ENCODE measurements at places on chromosomes 16 and 17. TPM values are rescaled to one million over a fixed set of nuclear protein-coding genes. Genes with fewer than 3 reads are reported as not detected.

Gene CCL8
- total RNA-seq: not detected

Gene C1QTNF8
- not detected for total RNA-seq

Gene NACA2
- total RNA-seq: not detected

Gene CPHXL2
- total RNA-seq: not detected

Gene NPW
- total RNA-seq: 0.13 TPM

Gene PGP
- total RNA-seq: 16.7 TPM

Gene SEPTIN1
- total RNA-seq: 0.50 TPM

Gene CLEC10A
- not detected for total RNA-seq

Gene PPP1R1B
- not detected for total RNA-seq

Gene TSPOAP1
- not detected for total RNA-seq

Measured in thoracic aorta endothelial cell (primary cell).